ENCODE measurements at places on chromosomes 2 and 18. TPM values are rescaled to one million over a fixed set of nuclear protein-coding genes. Genes with fewer than 3 reads are reported as not detected.

GRCh38 chr2:128442891-128443302 lies 124.2 kb upstream of the HS6ST1 start:
- H3K4me3 ChIP-seq: no peak overlapping the region
- H3K27ac ChIP-seq: no peak overlapping the region
- no peaks in the 10 kb centered on the region for H3K4me1 ChIP-seq
- no peak for DNase-seq

GRCh38 chr2:190481339-190481738 lies 53.2 kb downstream of the NEMP2 start:
- no peak overlapping the region for H3K27ac ChIP-seq
- DNase-seq: no peak
- no peak overlapping the region for H3K4me3 ChIP-seq
- no peaks in the 10 kb centered on the region for H3K4me1 ChIP-seq

GRCh38 chr18:13503836-13504235 lies 222.5 kb downstream of the FAM210A start:
- H3K27me3 ChIP-seq: no peaks in the 10 kb centered on the region
- no peaks in the 10 kb centered on the region for H3K4me1 ChIP-seq
- no peak overlapping the region for H3K4me3 ChIP-seq
- no peak overlapping the region for H3K27ac ChIP-seq
- DNase-seq: no peak

The LOXL3 gene
- 8.0 TPM for total RNA-seq

DNA sequence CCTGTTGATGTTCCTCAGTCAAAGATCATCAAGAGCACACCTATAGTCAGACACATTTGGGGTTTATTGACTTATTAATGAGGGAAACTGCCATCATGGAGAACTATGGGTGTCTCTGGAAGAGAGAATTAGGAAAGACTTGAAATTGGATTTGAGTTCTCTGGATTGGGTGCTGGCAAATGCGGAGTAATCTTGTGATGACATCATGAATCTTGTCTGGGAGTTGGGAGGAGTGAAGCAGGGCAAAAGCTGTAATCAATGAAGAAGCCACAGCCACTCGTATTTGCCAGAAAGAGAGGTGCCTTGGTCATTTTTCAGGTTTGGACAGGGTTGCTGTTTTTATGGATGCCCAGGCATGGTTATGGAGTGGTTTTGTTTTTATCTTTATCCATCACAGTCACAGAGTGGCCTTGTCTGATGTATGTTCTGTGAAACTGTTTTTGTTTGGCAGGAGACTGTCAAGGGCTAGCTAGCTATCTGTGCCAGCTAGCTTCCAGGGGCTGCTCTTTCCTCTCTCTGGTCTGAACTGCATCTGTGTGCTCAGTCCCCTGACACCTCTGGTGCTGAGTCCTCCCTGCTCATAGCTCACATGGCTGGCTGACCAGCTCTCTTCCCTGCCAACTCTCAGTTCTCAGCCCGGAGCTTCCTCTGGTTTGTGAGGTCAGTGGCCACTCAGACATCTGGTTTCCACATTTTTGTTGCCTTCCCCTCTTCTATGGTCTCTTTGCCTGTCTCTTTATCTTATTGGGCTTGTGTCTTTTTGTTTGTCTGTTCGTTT lies 193.4 kb upstream of the RMP24 start:
- no peaks in the 10 kb centered on the region for H3K4me1 ChIP-seq
- H3K27me3 ChIP-seq: no peaks in the 10 kb centered on the region
- H3K27ac ChIP-seq: no peak overlapping the region
- H3K4me3 ChIP-seq: no peak overlapping the region
- DNase-seq: no peak

- H3K27ac ChIP-seq: no peak overlapping the region
- no peaks in the 10 kb centered on the region for H3K4me1 ChIP-seq
- no peaks in the 10 kb centered on the region for H3K36me3 ChIP-seq
- no peak overlapping the region for H3K4me3 ChIP-seq
Observed at GRCh38 chr2:191601060-191601459, 76.9 kb upstream of the NABP1 start.

The CBLN2 gene
- total RNA-seq: 2.5 TPM

The RFX8 gene
- not detected for total RNA-seq

DNA sequence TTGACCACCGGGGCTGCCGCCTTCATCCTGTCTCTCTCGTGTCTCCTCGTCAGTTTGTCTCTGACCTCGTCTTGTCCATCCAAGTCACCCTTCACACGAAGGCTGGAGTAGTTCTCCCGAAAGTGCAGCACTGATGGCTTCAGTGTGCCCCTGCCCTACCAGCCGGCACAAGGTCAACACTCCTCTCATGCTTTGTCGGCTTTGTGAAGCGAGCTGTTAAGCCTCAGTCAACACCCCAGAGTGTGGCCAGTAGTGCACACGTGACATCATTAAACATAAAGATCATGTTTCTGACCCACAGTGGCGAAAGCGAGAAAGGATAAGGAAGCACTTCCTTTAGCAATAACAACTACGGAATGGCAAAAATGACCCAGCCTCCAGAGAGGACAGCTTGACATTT lies 23.2 kb downstream of the ACKR3 start:
- no peak for DNase-seq
- H3K4me3 ChIP-seq: no peak overlapping the region
- H3K4me1 ChIP-seq: no peaks in the 10 kb centered on the region
- H3K27ac ChIP-seq: no peak overlapping the region
- H3K27me3 ChIP-seq: no peaks in the 10 kb centered on the region

The AGXT gene
- total RNA-seq: not detected

The TIGD1 gene
- total RNA-seq: 8.6 TPM

GRCh38 chr2:177753682-177754491 lies 318.7 kb downstream of the PDE11A start:
- peak overlapping the region; percentile 67 for H3K27ac ChIP-seq
- no peaks in the 10 kb centered on the region for H3K27me3 ChIP-seq
- no peaks in the 10 kb centered on the region for H3K36me3 ChIP-seq
- peak; percentile 74 for DNase-seq
- no peaks in the 10 kb centered on the region for H3K4me1 ChIP-seq
- no peak overlapping the region for H3K4me3 ChIP-seq

- no peak overlapping the region for H3K4me3 ChIP-seq
- no peaks in the 10 kb centered on the region for H3K36me3 ChIP-seq
- no peak overlapping the region for H3K27ac ChIP-seq
- H3K4me1 ChIP-seq: no peaks in the 10 kb centered on the region
- H3K27me3 ChIP-seq: no peaks in the 10 kb centered on the region
Observed at GRCh38 chr2:236200378-236200777, 32.2 kb upstream of the GBX2 start.

The CKAP2L gene
- 0.70 TPM for total RNA-seq

DNA sequence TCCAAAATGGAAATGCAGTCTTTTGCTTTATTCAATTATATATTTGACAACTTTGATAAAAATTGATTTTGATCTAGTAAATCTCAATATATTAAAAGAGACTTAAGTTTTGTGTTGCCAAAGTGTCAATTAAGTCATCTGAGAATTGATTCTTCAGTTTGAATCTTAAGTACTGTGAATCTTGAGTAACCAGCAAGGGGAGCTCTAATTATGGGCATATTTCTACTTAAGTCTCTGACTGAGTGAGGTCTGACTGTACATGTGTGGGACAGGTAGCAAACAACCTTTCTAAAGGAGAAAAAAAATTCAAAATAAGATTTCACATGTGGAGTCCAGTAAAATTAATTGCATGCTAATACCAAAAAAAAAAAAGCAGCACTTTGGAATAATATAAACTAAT lies 503.7 kb upstream of the SLC8A1 start:
- H3K4me1 ChIP-seq: no peaks in the 10 kb centered on the region
- no peak overlapping the region for H3K27ac ChIP-seq
- DNase-seq: no peak

GRCh38 chr2:53051157-53051556 lies 716.4 kb upstream of the CHAC2 start:
- no peaks in the 10 kb centered on the region for H3K36me3 ChIP-seq
- no peaks in the 10 kb centered on the region for H3K27me3 ChIP-seq

Data from Peyer's patch (tissue), 4 donors.